ENCODE measurements at places on chromosomes 4 and X. TPM values are rescaled to one million over a fixed set of nuclear protein-coding genes. Genes with fewer than 3 reads are reported as not detected.

The DIPK2B gene
- total RNA-seq: not detected

The BEND4 gene
- not detected for total RNA-seq

The PNMA6A gene
- total RNA-seq: 1.2 TPM

The SAT1 gene
- total RNA-seq: 81.9 TPM

The TRO gene
- 22.4 TPM for total RNA-seq

The TLR6 gene
- total RNA-seq: 7.4 TPM

The SSX2B gene
- total RNA-seq: not detected

The RAI2 gene
- under 0.01 TPM for total RNA-seq

The GYPB gene
- not detected for total RNA-seq

The GPR50 gene
- not detected for total RNA-seq

The COX7B2 gene
- not detected for total RNA-seq

The MSANTD1 gene
- 0.59 TPM for total RNA-seq
